HS-27A (cell line): ENCODE measurements at places on chromosomes 4 and X.

GRCh38 chr4:188552741-188553275 lies 413.6 kb downstream of the TRIML1 start:
- DNase-seq: no peak

DNA sequence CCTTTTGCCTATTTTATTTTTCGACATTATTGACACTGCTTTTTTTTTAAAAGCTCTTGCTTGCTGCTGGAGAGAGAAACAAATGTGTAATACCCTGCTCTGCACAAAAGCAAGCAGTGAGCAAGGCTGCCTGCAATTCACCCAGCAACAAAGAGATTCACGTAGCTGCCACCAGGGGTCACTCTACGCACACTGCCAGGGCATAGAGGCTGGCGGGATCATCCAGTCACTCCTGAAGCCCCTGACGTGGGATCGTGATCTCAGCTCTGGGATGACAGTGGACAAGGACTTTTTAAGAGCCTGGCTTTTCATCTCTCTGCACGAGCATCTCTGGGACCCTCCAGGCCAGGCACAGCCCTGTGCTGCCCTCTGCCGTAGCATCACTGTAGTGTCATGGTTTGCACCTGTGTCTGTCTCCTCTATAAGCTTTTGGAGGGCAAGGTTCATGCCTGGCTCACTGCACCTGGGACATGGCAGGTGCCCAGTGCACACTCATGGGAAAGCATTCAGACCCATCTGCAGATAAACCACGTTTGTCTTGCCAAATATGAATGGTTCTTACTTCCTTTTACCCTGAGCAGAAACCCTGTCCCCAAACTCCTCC lies 19.8 kb downstream of the C4orf50 start:
- peak; percentile 9 for DNase-seq

- DNase-seq: peak; percentile 83
Measured at GRCh38 chr4:39706334-39706733, 8.4 kb downstream of the UBE2K start.

DNA sequence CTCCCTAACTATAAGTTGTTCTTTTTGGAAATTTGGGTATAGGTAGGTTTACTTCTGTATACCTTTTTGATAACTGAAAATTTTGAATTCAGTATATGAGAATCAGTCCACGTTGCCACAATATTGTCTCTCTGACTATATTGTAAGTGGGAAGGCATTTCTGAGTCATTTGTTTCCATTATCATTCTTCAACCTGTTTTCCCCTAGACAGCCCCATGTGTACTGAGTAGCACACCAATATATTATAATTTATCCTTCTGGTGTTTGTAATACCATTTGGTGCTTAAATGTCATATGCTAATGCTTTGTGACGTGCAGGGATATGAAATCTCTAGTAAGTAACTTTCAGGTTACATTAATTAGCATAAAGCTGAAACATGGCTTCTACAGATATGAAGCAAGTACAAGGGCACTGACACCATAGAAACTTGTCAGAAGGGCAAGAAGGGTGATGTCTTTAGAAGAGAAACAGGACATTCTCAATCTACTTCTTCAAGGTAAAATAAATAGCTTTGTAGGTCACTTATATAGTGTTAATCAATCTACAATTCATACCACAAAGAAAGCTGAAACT lies 27.7 kb downstream of the PAK3 start:
- DNase-seq: no peak
